ENCODE measurements at places on chromosomes 5 and 9. TPM values are rescaled to one million over a fixed set of nuclear protein-coding genes. Genes with fewer than 3 reads are reported as not detected.

DNA sequence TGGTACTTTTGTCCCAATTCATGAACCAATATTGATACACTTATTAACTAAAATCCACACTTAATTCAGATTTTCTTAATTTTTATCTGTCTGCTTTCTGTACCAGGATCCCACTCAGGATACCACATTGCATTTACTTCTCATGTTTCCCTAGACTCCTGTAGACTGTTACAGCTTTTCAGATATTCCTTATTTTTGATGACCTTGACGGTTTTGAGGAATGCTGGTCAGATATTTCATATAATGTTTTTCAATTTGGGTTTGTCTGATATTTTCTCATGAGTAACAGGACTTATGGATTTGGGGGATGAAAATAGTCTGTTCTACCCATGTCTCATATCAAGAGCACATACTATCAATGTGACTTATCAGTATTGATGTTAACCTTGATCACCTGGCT is 37.4 kb downstream of the PLPPR1 start:
- DNase-seq = no peak

- DNase-seq = no peak
Measured at GRCh38 chr5:168961681-168962080, 339.3 kb downstream of the SLIT3 start.

DNA sequence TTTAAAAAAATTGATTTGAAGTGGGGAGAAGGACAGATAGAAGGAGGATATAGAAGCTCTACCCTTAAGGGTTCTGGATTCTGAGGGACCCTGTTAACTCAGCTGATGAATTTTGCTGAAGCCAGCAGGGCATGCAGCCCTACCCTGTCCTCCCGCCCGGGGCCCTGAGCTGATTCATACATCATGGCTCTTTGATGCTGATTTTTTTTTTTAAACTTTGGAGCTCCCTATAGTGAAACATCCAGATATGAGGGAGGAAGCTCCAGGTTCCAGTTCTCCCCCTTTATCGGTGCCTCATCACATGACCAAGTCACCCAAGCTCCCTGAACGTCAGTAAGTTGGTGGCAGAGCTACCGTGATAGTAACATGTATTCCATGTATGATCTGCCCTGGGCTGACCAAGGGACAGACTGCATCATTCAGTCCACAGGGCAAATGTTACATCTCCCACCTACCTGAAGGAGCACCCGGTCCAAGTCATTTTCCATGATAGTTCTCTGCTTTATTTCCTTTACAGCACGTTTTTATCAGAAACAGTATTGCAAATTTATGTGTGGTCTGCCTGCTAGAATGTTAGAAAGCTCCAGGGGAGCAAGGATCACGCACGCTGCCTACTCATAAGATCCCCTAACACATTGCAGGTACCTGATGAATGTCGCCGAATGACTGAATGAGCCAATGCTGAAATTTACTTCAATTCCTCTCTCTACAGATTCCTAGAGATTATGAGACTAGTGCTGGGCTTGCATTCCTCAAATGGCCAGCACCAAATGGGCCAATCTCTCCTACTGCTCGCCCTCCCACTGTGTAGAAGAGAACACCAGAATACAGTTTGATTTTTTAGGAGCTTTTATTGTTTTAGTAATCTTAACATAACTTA is 25.9 kb downstream of the SPARC start:
- no peak for DNase-seq

- no peak for DNase-seq
Measured at GRCh38 chr5:150407096-150407720, 5.5 kb downstream of the CD74 start.

- DNase-seq = no peak
Measured at GRCh38 chr5:16391858-16392649, 73.5 kb downstream of the ZNF622 start.

SUSD3 gene
- 3.7 TPM for polyA plus RNA-seq

DNA sequence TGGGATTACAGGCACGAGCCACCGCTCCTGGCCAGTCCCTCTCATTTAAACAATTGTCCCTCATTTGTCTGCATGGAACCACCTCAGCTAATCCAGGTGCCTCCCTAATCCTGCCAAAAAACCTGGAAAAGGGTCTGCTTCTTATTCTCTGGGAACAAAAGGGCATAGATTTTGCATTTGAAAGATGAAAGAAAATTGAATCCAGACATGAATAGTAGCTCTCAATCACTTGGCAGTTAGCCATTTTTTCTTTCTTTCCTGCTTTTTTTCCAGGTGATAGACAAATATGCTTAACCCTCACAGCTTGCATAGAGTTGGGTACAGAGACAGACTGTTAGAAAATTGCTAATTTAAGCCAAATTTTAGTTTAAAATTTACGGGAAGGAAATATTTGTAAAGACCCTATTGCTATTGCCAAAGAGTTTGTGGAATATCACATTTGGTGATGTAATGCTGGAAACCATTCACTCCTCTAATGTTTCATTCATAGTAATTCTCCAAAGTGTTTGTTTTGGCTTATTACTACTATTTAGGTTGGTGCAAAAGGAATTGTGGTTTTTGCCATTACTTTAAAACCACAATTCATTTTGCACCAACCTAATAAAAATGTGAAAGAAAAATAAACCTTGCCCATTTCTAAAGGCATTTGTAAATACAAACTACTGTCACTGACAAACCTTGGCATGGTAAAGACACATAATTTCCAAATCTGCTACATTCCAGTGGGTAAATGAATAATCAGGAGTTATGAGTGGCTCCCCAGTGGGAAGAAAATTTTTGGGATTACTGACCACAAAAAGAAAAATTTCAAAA is 80.5 kb upstream of the JAK2 start:
- DNase-seq = no peak

IL13 gene
- polyA plus RNA-seq = not detected

LCN6 gene
- not detected for polyA plus RNA-seq

TRAF1 gene
- 6.8 TPM for polyA plus RNA-seq

- DNase-seq = no peak
Measured at GRCh38 chr5:106269252-106269843, 1401.4 kb downstream of the EFNA5 start.
